ENCODE measurements at places on chromosomes 5 and 9. TPM values are rescaled to one million over a fixed set of nuclear protein-coding genes. Genes with fewer than 3 reads are reported as not detected.

- H3K36me3 ChIP-seq, result no peaks in the 10 kb centered on the region
- no peaks in the 10 kb centered on the region for H3K27me3 ChIP-seq
- H3K4me3 ChIP-seq, result no peak overlapping the region
- no peaks in the 10 kb centered on the region for H3K4me1 ChIP-seq
- no peak for DNase-seq
These were observed 66.0 kb upstream of the PPARGC1B start for GRCh38 chr5:149664083-149664482.

- no peaks in the 10 kb centered on the region for H3K27me3 ChIP-seq
- H3K4me3 ChIP-seq, result no peak overlapping the region
- H3K36me3 ChIP-seq, result no peaks in the 10 kb centered on the region
- no peaks in the 10 kb centered on the region for H3K4me1 ChIP-seq
These were observed 381.1 kb downstream of the TMEM38B start for GRCh38 chr9:106075236-106075959.

GRCh38 chr5:44603496-44604272, 205.1 kb upstream of the MRPS30 start:
- no peak for DNase-seq
- H3K4me1 ChIP-seq, result no peaks in the 10 kb centered on the region
- no peak overlapping the region for H3K27ac ChIP-seq
- no peaks in the 10 kb centered on the region for H3K36me3 ChIP-seq

The ZFP2 gene
- 0.42 TPM for polyA plus RNA-seq

- H3K4me3 ChIP-seq, result no peak overlapping the region
- no peaks in the 10 kb centered on the region for H3K36me3 ChIP-seq
- H3K27ac ChIP-seq, result no peak overlapping the region
- no peaks in the 10 kb centered on the region for H3K27me3 ChIP-seq
These were observed 180.1 kb downstream of the CACNA1B start for GRCh38 chr9:138057726-138058125.

GRCh38 chr5:14826714-14827113, 44.9 kb downstream of the ANKH start:
- DNase-seq, result no peak
- no peaks in the 10 kb centered on the region for H3K27me3 ChIP-seq
- H3K27ac ChIP-seq, result no peak overlapping the region
- H3K36me3 ChIP-seq, result no peaks in the 10 kb centered on the region
- peaks cover 14% of the 10 kb centered on the region for H3K4me1 ChIP-seq

The S1PR3 gene
- not detected for polyA plus RNA-seq

DNA sequence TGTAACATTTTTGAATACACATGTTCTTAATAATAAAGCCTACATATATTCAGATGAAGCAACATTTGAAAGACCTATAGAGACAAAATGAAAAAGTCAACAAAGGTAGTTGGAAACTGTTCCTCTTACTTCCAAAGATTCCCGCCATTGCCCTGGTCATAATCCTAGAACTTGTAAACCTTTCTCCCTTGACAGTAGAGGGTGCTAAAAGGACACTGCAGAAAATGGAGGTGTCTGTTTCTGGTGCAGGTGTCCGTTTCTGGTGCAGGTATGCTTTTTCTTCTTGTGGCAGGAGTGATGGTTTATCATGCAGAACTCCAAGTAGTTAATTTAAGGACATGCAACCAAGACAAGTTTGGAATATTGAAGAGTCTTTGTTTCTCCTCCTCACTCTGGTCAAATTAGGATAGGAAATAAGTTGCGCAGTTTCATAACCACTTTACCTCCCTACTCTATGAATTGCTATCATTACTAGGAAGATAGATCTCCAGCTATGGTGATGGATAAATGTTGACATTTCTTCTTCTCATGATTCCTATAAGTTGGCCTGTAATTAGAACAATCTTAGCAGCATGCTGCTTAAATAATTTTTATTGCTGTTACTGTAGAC, 56.0 kb upstream of the FAM174A start:
- peak; percentile 34 for DNase-seq
- H3K4me3 ChIP-seq, result no peak overlapping the region
- no peaks in the 10 kb centered on the region for H3K36me3 ChIP-seq
- no peaks in the 10 kb centered on the region for H3K4me1 ChIP-seq
- H3K27ac ChIP-seq, result no peak overlapping the region

GRCh38 chr5:169581580-169582227, 1.9 kb upstream of the SPDL1 start:
- H3K4me1 ChIP-seq, result peaks cover 16% of the 10 kb centered on the region
- no peak overlapping the region for H3K27ac ChIP-seq
- no peak overlapping the region for H3K4me3 ChIP-seq
- peak; percentile 48 for DNase-seq

The IL7R gene
- polyA plus RNA-seq, result 1,212 TPM

GRCh38 chr9:131096269-131097125, at the start of gene AIF1L:
Gene AIF1L, plus strand, starts transcription at chr9:131096531. Its CDS starts 99 bp downstream, at chr9:131096630.
- H3K4me3 ChIP-seq, result no peak within 1 kb of the TSS
- peaks cover 20% of the 10 kb centered on the region for H3K27me3 ChIP-seq
- H3K4me1 ChIP-seq, result no peaks in the 10 kb centered on the region
- DNase-seq, result no peak
- H3K27ac ChIP-seq, result no peak within 1 kb of the TSS
- H3K36me3 ChIP-seq, result no peaks in the 10 kb centered on the region

DNA sequence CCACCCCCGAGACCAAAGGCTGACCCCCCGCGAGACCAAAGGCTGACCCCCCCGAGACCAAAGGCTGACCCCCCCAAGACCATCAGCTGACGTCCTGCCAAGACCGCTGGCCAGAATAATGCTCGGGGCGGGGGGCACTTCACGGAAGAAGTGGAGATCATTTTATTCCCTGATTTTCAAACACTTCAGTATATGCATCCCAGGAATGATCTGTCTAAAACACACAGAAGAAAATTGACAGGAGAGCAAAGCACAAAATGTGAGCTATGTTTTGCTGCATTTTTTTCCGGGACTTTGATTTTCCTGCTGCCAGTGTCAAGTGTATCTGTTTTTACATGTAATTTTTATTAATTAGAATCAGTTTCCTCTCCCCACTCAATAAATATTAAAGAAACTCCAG, 67.1 kb downstream of the ADAMTS2 start:
- H3K4me1 ChIP-seq, result no peaks in the 10 kb centered on the region
- no peak overlapping the region for H3K27ac ChIP-seq
- H3K36me3 ChIP-seq, result no peaks in the 10 kb centered on the region
- no peak for DNase-seq

DNA sequence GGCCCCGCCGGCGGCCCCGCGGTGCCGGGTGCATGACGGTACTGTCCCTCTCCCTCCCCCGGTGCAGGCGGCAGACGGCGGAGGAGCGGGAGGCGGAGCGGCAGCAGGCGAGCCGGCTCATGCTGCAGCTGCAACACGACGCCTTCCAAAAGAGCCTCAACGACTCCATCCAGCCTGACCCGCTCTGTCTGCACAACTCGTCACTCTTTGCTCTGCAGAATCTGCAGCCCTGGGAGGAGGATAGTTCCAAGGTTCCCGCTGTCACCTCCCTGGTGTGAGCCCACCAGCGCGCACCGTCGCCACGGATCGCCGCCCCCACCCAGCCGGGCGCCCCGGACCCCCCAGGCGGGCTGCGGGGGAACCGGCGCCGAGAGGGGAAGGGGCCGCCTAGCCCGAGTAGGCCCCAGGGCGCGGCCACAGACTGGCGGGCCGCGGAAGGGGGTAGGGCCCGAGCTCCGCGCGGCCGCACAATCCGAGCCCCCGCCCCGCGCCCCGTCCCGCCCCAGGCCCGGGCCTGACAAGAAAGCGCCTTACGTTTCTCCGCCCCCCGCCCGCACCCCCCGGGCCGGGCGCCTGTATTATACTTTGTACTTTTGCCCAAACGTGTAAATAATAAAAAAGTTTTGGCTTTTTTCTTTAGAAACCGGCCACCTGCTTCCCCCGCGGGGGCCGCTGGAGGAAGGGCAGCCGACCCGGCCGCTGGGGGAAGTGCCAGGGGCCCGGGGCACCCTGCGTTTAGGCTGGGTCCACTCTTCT, 2.5 kb downstream of the TLX3 start:
- no peak overlapping the region for H3K27ac ChIP-seq
- no peak overlapping the region for H3K4me3 ChIP-seq
- no peak for DNase-seq
- H3K4me1 ChIP-seq, result no peaks in the 10 kb centered on the region
- H3K27me3 ChIP-seq, result peaks cover 26% of the 10 kb centered on the region
- no peaks in the 10 kb centered on the region for H3K36me3 ChIP-seq

GRCh38 chr9:98144076-98144475, 25.1 kb upstream of the TRIM14 start:
- H3K27me3 ChIP-seq, result no peaks in the 10 kb centered on the region
- no peaks in the 10 kb centered on the region for H3K36me3 ChIP-seq
- no peak for DNase-seq
- H3K4me1 ChIP-seq, result no peaks in the 10 kb centered on the region

DNA sequence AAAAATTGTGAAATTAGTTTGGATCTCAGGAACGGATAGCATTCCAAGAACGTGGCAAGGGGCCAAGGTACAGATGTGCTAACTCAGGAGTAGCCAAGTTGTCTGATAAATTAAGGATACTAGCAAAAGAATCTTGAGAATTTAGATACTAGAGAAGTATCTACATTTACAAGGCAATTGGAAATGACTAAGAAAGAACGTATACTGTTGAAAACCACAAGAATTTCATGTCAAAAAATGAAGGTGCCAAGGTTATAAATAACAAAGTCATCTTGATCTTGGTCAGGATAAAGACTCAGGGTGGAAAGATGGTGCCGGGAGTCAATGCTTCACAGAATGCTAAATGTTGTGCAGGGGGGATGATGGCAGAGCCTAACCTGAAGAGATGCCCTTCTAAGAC, 19.2 kb downstream of the CAPSL start:
- no peaks in the 10 kb centered on the region for H3K27me3 ChIP-seq
- no peak overlapping the region for H3K4me3 ChIP-seq
- no peak for DNase-seq

The IRX1 gene
- polyA plus RNA-seq, result not detected

DNA sequence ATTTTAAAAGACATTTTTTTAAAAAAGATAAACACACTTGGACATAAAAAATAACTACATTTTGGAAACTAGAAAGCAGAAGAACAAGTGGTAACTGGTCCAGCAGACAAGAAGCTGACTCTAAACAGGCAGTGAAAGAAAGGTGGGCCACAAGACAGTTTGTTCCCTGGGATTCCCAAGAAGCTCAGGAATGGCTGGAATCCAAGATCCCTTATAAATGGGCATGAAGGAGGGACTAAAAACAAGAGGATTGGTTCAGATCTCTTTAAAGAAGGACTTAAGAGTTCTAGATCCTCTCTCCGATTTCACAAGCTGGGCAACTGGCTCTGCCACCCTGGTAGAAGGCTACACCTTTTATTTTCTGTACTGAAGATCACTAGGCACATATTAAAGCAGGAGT, 102.8 kb downstream of the ARL15 start:
- H3K27me3 ChIP-seq, result no peaks in the 10 kb centered on the region
- no peaks in the 10 kb centered on the region for H3K4me1 ChIP-seq
- no peaks in the 10 kb centered on the region for H3K36me3 ChIP-seq
- no peak overlapping the region for H3K4me3 ChIP-seq
- DNase-seq, result no peak

Data from CD4-positive, alpha-beta memory T cell (primary cell).